CD4-positive, alpha-beta T cell (primary cell): ENCODE measurements at places on chromosomes 4 and X.
A peak's percentile ranks its signal among the peaks of the same experiment; 100 is the strongest.

GRCh38 chrX:19514791-19515614 is at the start of gene MAP3K15:
TSS of gene MAP3K15 (minus strand) at chrX:19515508. CDS start at chrX:19515261, 247 bp downstream.
- DNase-seq: peak; percentile 27

GRCh38 chr4:151114986-151115385 is 15.6 kb downstream of the RPS3A start:
- DNase-seq: no peak

- DNase-seq: no peak
Observed at GRCh38 chrX:29491659-29492058, 723.7 kb upstream of the MAGEB2 start.

DNA sequence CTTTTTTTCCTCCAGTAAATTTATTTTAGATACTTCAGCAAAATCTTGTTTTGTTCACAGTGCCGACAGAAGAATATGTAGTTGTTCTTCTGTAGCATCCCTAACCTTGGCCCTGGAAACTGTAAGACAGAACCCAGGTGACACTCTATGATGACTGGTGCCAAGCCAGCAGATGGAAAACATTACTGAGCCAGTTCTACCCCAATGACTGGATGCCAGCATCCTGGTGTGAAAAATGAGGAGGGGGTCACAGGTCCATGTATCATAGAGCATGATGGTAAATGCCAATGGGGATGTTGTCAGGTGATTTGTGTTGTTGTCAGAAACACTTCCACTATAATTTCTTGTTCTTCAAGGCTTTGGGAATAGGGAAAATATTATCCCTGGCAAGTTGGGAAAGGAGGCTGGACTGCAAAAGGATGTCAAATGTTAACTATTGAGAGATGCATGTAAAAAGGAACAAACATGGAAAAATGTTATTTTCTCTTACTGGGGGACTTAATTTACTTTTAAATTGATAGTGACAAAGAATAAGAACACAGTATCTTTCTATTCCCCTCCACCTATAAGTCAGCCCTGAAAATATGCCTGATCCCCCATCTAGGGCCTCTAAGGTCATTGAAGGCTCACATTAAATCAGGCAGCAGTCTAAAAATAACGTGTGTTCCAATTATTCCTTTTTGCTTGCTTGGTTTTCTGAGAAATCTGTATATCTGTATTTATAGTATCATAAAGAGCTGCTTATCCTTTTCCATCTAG is 159.8 kb downstream of the RASL11B start:
- DNase-seq: no peak

DNA sequence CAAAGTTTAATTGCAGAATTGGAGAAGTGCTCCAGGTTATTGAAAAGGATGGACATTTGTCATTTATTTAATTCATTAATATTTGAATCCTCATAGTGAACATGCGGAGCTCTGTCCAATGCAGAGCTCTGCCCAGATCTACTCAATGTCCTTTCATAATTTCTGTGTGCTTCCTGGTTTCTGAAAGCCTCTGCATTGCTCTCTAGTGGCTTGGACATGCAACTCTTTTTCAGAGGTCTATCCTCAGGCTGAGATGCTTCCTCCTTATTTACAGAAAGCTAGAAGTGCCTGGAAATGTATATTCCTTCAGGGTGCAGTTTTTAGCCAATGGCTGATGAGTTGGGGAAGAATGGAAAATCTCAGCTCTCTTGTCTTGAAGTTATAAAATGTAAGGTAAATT is 786.1 kb upstream of the AADAT start:
- DNase-seq: no peak

- no peak for DNase-seq
Observed at GRCh38 chr4:122326908-122327307, 51.9 kb upstream of the ADAD1 start.

GRCh38 chr4:8525383-8526120 is 54.6 kb upstream of the GPR78 start:
- DNase-seq: no peak
